ENCODE measurements at places on chromosomes 11 and 22. TPM values are rescaled to one million over a fixed set of nuclear protein-coding genes. Genes with fewer than 3 reads are reported as not detected.

Gene KRTAP5-1
- not detected for total RNA-seq

Gene ARCN1
- 126 TPM for total RNA-seq

Gene EMID1
- total RNA-seq: 1.6 TPM

Gene FLRT1
- not detected for total RNA-seq

Gene SCGB1D2
- not detected for total RNA-seq

DNA sequence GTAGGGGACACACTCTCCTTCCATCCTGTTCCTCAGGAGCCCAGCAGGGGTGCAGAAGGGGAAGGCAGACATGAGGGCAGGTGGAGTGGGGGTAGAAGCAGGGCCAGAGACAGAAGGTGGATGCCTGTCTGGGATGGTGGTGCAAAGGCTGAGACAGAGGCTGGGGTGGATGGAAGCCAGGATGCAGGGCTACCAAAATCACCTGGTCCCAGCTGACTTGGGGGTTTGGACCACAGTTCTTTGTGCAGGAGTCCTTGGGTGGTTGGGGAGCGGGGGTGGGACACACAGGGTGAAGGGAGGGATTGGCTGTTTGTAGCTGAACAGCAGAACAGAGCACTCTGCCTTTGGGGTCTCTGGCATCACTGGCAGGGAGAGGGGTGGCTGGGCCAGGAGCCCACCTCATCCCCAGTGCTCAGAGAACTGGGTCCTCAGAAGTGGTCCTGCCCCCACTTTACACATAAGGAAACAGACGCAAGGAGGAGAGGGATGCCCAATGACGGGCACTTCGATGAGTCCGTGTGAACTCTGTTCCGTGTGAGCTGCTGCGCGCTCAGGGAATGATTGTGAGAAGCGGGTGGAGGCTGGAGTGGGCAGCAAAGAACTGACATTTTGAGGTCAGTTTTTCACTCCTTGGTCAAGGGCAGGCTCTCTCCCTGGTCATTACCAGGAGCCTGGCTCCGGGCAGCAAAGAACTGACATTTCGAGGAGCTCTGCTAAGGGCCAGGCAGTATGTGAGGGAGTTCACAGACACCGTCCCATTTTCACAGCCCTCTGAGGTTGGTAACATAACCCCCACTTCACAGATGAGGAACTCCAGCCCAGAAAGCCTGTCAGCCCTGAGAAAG is 1.9 kb downstream of the TAGLN start:
- no peak for DNase-seq

DNA sequence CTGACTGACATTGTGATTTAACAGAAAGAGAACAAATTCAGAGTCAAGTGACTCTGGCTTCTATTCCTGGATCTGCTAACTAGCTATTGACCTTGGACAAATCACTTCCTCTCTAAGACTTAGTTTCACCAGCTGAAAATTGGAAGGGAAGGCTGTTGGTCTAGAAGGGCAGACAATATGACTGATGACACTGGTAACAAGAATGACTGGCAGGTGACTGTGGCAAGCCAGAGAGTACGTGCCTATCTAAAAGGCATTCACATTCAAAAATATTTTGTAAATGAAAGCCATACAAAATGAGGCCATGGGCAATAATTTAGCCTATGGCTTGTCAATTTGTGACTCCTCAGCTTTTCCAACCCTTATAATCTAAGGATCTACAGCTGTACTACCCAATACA is 23.5 kb downstream of the SERGEF start:
- no peak for DNase-seq

GRCh38 chr11:21414953-21415352 is 745.6 kb downstream of the NELL1 start:
- no peak for DNase-seq

DNA sequence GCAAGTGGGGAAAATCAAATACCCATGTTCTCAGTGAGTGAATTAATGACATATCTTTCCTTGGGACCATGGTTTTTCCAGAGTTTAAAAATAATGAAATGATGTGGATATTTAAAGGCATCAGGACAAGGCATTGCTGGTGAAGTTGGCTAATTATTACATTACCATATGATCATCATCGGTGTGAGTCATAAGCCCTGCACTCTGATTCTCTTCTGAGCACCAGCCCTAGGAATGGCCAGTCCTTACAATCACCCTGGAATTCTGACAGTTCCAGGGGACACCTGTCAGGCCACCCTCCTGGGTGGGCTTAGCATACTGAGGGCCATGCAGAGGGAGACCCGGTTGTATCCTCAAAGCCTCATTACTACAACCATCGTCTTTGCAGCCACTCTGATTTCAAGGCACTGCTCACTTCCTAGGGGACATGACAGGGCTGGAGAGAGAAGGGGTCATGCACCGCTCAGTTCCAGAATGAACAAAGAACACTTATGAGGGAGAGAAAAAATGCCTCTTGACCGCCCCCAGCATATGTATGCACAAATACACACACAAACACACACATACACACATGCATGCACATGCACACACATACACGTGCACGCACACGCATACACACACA is 365.0 kb downstream of the MIAT start:
- DNase-seq: no peak

DNA sequence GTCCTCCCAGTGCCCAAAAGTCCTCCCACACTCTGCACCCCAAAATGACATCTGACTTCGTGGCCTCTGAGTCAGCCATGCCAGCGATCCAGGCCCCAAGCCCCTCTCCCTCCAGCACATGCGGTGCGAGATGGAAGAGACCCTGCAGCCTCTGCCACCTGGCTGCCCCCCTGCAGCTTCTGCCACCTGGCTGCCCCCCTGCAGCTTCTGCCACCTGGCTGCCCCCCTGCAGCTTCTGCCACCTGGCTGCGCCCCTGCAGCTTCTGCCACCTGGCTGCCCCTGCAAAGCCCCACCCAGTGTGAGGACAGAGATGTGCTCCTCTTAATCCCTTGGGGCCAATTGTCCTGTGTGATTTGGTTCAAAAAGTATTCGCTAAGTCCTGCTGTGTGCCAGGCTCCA is 68.0 kb downstream of the WNT7B start:
- DNase-seq: no peak

DNA sequence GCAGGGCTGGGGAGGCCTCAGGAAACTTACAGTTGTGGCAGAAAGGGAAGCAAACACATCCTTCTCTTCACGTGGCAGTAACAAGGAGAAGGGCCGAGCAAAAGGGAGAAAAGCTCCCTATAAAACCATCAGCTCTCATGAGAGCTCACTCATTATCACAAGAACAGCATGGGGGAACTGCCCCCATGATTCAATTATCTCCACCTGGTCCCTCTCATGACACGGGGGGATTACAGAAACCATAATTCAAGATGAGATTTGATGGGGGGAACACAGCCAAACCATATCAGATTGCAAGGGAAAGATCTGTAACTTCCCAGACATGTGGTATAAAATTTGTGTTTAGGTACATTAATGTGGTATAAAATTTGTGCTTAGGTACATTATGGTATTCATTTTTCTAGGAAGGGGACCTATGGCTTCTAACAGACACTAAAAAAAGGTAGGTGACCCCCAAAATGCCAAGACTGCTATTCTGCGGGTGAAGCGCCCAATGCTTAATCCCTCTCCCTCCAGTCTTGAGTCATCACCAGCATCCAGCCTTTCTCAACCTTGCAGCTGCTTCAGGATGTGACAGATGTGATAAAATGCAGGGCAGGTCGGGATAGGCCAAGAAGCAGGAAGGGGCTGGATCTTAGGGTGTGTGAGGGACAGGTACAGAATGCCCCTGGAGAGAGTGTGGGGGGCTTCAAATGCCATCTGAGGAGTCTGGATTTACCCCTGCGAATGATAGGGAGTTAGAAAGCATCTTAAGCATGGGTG is 57.7 kb upstream of the AMPD3 start:
- no peak for DNase-seq

DNA sequence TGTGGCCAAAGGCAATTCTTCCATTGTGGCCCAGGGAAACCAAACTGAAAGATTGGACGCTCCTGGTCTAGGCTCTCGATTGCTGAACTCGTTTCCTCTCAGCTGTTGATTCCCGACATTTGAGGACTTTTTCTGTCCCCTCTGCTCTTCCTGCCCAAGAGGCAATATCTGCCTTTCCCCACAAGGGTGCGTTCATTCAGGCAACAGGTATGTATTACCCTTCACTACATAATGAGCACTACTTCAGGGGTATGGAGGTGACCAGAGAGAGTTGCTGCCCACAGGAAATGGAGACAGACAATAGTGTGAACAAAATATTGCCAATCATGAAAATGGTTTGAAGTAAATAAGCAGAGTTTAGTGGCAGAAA is 8.2 kb downstream of the PTH start:
- no peak for DNase-seq

GRCh38 chr11:75872887-75873416 is 57.9 kb downstream of the UVRAG start:
- DNase-seq: no peak

DNA sequence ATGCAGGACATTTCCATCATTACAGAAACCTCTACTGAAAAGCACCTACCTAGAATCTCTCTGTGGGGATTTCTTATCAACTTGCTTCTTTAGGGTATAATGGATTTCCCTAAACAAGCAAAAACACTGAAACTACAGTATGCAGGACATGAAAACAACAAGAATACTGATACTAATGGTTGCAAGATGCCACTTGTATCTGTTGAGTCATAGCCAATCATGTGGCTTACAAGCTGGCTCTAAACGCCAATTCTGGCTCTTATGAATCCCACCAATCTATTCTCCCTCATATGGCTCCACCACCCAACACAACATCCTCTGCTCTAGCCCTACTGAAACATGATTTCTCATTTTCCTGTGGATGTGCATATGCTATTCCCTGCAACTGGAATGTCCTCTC is 22.6 kb downstream of the TENM4 start:
- no peak for DNase-seq

DNA sequence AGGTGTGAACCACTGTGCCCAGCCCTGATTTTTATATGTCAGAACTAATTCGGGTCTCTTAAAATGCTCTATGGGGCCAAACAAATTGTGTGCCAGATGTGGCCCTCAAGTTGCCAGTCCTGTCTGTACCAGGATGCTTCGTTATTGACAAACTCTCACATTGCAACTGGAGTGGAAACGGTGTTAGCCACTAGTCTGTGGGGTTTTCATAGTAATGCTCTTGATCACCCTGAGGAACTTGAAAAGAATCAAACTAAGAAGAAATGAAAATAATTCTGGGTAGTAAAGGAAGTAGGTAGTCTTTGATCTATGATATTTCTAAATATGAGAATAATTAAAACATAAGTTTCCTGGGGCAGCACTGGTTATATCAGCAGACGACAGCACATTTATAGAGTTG is 67.3 kb upstream of the ADSL start:
- no peak for DNase-seq

DNA sequence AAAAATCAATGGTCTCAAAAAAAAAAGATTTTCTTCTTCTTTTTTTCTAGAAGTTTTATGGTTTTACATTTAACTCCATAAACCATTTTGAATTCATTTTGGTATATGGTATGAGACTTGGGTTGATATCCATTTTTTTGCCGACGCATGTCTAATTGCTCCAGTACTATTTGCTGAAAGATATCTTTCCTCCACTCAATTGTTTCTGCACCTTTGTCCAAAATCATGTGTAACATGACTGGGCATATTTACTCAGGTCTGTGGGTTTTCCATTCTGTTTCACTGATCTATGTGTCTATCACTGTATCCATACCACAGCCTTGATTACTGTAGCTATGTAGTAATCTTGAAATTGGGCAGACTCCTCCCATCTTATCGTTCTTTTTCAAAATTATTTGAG is 15.6 kb upstream of the SCARF2 start:
- DNase-seq: no peak

GRCh38 chr11:326842-327580 is 6.4 kb upstream of the IFITM3 start:
- DNase-seq: peak; percentile 59

DNA sequence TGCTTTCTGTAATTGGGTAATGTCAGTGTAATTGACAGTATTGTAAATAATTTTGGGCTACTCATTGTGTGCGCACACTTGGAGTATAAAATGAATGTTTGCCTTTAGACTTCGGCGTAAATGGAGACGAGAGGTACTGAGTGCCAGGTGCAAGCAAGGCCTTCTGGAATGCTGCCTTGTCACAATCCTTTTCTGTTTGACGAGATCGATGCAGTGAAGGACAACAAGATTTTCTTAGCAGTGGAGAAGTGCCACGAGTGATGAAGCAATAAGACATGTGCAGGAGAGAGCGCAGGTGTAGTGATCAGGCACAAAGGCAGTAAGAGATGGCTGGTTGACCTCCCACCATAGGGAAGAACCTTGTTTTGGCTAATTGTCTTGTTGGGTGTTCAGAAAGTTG is 67.5 kb downstream of the DDX10 start:
- DNase-seq: no peak

GRCh38 chr11:67666676-67667489 is 7.5 kb downstream of the ALDH3B2 start:
- no peak for DNase-seq

DNA sequence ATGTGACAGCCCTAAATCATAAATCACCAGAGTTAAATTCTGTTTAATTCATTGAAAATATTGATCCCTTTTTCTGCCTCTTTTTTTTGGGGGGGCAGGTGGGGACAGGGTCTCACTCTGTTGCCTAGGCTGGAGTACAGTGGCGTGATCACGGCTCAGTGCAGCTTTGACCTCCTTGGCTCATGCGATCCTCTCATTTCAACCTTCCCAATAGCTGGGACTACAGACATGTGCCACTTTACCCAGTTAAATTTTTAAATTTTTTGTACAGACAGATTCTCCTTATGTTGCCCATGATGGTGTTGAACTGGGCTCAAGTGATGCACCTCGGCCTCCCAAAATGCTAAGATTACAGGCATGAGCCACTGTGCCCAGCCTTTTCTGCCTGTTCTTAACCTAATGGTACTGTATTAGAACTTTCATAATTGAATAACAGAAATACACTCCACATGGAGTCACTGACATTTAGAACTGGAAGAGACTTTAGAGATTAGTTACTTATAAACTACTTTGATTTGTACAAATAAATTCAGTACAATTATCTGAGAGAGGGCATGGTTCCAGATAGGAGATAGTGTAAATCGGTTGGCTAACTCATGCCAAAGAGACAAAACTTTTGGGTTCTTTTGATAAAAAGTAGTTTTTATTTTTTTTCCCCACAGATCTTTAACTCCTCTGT is 76.4 kb upstream of the PRODH start:
- no peak for DNase-seq

Data from omental fat pad (tissue), 4 donors.